ENCODE measurements at places on chromosomes 4 and X.

DNA sequence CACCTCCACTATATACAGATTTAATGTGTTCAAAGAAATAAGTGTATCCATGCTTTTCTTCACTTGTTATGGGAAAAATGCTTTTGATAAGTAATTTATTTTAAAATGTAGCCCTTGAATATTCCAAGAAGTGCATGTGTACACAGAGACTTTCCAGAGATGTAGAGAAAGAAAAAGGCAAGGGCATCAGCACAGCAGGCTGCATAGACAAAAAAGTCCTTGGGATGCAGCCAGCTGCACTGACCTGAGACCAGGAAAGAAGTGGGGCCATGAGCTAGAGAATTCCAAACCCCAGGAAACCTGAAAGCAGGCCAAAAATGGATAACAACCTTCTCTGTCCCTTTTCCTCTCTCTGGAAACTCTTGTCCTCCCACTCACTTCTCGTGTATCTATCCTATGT is 51.6 kb upstream of the PRDM8 start:
- no peak for DNase-seq

DNA sequence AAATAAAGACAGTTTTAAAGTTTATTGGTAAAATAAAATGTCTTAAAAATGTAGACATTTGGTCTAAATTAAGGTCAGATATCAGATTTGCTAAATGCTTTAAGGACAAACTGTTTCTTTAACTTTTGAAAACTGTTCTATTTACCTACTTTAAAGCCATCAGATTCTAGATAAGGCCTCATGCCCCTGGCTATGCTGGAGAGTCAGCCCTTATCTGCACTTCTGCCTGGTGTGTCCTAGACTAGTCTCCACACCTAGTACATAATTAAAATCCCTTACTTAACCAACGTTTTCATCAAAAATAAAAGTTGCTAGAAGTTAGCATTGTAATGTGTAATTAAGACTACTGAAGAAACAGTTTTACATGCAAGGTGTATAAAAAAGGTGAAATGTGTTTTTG is 25.6 kb downstream of the HSD17B11 start:
- DNase-seq, result no peak

DNA sequence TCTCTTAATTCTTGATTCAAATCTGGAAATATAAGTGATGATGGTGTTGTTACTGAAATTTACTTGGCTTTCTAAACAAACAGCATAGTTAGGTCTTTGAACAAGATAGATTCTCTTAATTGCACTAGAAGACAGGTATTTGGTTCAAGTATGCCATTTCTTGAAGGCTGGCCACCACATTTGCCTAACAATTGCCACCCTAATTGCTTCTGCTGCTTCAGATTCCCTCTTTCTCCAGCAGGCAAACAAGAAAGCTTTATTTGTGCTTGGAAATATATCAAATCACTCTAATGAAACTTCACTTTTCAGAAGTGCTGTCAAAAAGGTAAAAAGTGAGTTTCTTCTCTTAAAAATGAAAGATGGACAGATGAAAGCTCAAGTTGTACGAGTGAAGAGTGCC is 418.6 kb downstream of the INPP4B start:
- DNase-seq, result no peak

DNA sequence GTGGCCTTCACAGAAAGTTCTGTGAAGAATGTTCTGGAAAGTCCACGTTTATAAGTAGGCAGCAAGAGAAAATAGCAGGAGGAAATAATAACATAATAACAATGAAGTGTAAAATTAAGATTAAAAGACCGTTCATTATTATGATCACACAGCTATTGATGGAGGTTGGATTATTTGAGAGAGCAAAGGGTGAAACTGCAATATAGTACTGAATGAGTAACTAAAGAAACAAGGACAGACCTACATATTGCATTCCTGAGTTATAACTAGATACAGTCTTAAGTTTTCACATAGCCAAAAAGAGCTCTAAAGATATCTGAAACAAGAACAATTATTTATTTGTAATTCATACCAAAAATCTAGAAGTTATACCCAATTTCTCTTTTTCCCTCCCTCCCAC is 122.9 kb upstream of the TMEM164 start:
- DNase-seq, result no peak

GRCh38 chr4:129362691-129363274 is 266.8 kb downstream of the C4orf33 start:
- peak; percentile 57 for DNase-seq

DNA sequence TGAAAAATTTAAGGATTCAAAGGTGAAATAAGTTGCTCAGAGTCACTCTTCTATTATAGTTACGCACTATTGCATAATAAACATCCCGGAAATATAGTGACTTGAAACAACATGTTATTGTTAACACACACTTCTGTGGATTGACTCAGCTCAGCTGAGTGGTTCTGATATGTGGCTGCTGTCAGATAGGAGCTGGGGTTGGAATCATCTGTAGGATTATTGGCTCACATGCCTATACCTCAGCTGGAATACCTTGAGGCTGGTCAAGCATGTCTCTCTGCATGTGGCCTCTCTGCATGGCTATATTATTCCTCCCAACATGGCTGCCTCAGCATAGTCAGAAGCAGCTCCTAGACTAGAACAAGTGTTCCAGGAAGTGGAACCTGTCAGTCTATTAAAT is 486.7 kb upstream of the MAGEB2 start:
- DNase-seq, result no peak

GRCh38 chr4:122876456-122876855 is 45.9 kb downstream of the NUDT6 start:
- no peak for DNase-seq

- no peak for DNase-seq
These were observed 157.6 kb downstream of the ARX start for GRCh38 chrX:24858004-24858746.

GRCh38 chr4:114121221-114121620 is 141.8 kb upstream of the ARSJ start:
- no peak for DNase-seq

DNA sequence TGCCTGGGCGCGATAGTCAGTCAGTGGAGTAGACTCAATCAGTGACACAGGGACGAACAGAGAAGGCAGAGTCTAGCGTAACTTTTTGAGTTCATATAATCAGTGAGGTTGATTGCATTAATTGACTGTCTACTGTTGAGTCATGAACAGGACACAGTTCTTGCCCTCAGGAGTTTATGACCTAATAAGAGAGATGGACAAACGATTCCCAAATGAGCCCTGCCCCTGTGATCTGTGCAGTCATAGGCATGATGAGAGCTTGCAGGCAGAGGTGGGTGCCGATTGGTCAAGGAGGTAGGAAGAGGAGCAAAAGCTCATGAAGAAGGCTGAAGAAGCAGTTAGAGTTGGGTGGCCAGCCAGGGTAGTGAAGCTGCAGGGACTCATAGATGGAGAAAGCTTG is 57.1 kb downstream of the ADD1 start:
- DNase-seq, result no peak

DNA sequence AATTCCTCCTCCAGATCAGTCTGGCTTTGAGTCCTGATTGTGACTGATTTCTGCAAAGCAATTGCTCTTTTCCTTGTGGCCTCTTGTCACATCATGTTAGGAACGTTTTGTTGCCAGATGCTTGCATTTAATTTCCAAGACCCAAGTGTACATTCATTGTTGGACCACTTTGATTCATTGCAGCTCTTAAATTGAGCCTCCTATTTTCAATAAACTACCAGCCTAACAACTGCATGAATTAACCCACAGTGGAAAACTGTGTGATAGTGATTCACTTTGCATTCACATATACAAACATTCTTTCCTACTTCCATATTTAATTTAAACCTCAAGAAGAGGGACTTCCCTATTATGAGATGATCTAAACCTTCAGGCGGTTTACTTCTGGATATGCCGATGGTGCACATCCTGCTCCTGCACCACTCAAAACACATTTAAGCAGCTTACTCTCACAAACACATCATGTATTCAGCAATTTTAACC is 118.4 kb downstream of the AFF1 start:
- DNase-seq, result no peak

GRCh38 chr4:118905566-118905965 is 16.9 kb downstream of the SYNPO2 start:
- no peak for DNase-seq
